ENCODE measurements at places on chromosomes 7 and 10. TPM values are rescaled to one million over a fixed set of nuclear protein-coding genes. Genes with fewer than 3 reads are reported as not detected.

DNA sequence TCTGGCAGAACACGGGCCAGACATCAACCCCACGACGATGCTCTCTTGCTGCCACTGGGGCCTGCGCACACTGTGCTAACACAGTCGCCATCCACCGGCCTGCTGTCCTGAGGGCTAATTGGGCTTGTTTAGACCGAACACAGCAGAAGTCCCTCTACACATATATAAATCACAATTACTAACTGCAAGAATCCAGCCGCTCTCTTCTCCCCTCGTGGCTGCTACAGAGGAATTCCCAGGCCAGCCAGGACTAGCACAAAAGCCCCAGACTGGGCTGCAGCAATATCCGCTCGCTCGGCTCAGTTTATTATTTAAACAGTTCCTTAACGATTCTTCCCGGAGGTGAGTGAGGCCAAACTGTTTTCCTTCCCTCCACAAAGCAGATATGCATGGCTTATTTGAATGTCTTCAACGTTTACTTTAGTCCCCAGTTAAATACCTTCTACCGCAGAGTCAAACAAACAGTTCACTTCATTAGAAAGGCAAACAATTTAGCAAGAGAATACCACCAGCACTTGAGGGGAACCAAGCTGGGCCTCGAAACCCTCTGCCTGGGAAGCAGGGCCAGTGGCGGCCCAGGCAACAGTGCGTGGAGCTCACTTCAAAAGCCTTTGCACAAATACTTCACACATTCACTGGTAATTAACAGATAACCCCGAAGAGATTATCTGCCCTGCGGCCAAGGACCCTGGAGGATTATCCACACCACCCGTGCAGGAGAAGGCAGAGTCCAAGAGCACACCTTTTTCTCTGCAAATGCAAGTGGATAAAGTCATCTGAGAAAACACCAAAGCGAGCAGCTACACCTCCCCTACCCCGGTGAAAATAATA, 145.3 kb downstream of the GLI3 start:
- ATAC-seq: no peak

DNA sequence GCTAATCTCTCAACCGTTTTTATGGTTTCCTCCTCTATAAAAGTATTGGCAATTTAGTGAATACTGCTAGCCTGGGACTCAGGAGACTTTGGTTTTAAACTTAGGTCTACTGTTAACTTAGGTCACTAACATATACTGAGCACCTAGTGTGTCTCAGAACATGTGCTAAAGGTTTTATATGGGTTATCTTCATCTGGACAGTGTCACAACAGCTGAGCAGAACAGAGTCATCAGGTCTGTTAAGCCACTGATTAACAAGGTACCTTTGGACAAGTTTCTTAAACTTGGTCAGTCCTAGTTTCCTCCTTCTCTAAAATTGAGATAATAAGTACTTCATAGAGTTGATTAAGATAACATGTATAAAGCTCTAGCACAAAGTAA, 30.6 kb downstream of the NET1 start:
- ATAC-seq: no peak

- no peak for ATAC-seq
Observed at GRCh38 chr7:147308539-147308938, 1191.9 kb downstream of the CNTNAP2 start.

DNA sequence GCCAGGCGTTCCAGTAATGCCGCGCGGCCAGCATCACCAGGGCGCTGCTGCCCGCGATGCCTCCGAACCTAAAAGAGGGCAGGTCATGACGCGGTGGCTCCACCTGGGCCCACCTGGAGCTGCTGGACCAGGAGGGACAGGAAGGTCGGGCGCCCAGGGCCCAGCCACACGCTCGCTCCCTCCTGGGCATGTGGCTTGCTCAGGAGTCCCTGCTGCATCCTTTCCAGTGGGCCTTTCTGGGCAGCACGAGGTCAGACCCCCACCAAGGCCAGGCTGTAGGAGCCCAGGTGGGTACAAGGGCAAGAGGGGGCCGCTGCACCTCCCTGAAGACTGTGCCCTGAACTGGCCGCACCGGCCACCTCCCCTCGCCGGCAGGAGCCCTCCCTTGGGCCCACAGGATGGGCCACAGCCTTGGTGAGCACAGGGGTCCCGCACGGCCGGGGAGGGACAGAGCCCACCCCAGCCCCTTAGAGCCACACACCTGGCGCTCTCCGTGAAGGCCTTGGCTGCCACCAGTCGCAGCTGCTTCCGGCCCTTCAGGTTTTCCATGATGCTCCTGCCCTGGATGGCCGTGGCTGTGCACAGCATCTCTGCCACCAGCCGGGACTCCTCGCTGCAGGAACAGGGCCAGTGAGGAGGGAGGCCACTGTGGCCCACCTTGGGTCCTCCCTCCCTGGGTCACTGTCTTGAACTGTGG, 43.2 kb downstream of the CFAP46 start:
- ATAC-seq: no peak

- no peak for ATAC-seq
Observed at GRCh38 chr10:114255227-114255626, 16.2 kb downstream of the VWA2 start.

DNA sequence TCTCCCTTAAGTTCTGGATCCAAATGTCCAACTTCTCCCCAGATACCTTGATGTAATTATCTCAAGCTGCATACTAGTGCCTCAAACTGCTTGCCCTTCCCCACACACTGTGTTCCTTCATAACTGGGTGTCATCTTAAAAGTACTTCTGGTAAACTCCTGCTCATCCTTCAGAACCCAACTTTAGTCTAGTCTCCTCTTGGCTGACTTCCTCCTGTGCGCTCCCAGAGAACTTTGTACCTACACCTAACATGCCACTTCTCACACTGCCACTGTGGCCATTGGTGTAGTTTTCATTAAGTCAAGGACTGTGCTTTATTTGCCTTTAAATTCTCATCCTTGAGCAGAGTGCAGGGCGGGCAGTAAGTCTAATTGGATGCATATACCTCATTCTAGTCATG, 575.2 kb upstream of the GALNT17 start:
- no peak for ATAC-seq

GRCh38 chr7:85474234-85474633, 287.4 kb upstream of the SEMA3D start:
- no peak for ATAC-seq

- no peak for ATAC-seq
Observed at GRCh38 chr10:116826803-116827202, 22.5 kb upstream of the ENO4 start.

DNA sequence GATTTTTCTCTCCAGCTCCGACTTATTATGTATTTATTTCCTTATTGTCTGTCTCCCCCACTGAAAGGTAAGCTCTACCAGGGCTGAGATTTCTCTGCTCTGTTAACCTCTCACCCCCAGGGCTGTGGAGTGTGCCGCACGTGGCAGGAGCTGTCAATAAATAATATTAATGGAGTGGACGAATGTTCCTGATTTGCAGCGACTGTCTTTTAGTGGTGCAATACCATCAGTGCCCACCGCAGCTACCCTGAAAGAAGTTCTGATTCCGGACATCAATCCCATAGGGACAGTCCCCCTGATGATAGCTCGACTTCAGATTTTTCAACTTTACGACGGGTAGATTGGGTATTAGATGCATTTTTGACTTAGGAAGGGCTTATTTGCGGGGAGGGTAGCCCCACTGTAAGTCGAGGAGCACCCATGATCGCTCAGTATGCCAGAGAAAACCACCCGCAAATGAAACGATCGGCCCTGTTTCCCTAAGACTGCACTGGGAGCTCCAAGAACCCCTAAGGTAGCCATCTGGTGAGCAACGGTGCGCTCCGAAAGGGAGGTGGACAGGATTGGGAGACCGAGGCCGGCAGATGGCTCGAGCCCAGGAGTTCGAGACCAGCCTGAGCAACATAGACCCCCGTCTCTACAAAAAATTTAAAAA, 986 bp upstream of the PPP2R2D start:
- no peak for ATAC-seq

- no peak for ATAC-seq
Observed at GRCh38 chr7:131653418-131654248, 97.2 kb upstream of the PODXL start.

GRCh38 chr10:108090476-108091215, 926.1 kb upstream of the SORCS1 start:
- ATAC-seq: no peak

- ATAC-seq: no peak
Observed at GRCh38 chr10:93015722-93016121, 44.9 kb upstream of the CYP26C1 start.

VAX1 gene
- total RNA-seq: not detected

RAB19 gene
- total RNA-seq: 7.2 TPM

TUBB8 gene
- not detected for total RNA-seq

CYP2W1 gene
- total RNA-seq: not detected

TMEM209 gene
- 39.9 TPM for total RNA-seq

Measured in activated T-helper 17 cell treated with anti-CD3 and anti-CD28 coated beads, Interleukin-2, amount 50 U/mL, for 72 hours (primary cell).